ENCODE measurements at places on chromosomes 3 and 15.

- DNase-seq = no peak
Measured at GRCh38 chr3:140510303-140510861, 167.5 kb upstream of the TRIM42 start.

DNA sequence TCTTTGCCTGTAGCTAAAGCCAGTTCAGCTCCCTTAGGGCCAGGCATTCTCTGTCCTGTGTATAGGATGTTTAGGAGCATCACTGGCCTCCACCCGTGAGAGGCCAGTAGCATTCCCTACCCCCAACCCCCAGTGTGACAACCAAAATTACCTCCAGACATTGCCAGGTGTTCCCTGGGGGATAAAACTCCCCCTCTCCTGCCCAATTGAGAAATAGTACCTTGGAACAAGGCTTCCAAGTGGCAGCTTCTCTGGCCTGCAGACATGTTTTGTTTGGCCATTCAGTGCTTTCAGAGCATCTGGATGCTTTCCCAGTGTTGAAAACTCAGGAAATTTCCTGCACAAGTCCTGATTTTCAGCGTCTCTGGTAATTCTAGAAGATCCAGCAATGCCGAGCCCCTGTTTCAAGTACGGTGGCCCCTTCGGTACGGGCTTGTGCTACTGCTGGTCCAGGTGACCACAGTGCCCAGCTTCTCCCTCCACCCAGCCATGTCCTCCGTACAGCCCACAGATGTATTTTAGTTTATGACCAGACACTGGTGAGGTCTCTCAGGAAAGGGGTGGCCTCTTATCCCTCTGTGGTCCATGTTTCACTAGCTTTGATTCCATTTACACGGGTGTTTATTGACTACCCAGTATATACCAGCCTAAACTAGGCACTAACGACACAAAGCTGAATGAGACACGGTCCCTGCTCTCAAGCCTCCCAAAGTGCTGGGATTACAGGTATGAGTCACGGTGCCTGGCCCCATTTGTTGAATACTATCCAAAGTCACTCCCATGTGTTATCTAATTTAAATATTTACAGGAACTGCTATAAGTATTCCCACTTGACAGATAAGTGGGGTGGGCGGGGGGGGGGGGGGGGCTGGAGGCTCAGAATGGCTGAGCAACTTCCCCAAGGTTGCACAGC, 125.4 kb upstream of the RAD18 start:
- peak; percentile 82 for DNase-seq

DNA sequence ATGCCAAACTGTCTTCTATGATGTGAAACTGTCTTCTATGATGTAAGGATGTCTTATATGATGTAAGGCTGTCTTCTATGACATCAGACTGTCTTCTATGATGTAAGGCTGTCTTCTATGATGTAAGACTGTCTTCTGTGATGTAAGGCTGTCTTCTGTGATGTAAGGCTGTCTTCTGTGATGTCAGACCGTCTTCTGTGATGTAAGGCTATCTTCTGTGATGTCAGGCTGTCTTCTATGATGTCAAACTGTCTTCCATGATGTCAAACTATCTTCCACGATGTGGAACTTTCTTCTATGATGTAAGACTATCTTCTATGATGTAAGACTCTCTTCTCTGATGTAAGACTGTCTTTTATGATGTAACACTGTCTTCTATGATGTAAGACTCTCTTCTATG, 27.9 kb downstream of the MGLL start:
- DNase-seq = no peak

DNA sequence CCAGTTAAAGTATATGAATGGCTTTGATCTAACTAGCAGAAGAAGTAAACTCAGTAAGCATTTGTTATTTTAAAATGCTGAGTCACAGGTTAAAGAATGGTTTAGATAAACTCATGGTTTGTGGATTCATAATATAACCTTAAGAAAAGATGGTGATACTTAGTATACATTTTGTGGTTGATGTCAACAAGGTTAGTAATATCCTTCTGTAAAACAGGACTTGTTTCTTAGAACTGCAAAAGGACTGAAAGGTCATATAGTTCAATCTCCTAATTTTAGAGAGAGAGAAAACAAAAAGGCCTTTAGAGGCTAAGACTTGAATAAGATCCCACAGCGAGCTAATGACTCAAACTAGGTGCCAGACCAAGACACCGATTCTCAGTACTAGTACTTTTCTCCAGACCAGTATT, 50.0 kb downstream of the STRIT1 start:
- DNase-seq = peak; percentile 2

DNA sequence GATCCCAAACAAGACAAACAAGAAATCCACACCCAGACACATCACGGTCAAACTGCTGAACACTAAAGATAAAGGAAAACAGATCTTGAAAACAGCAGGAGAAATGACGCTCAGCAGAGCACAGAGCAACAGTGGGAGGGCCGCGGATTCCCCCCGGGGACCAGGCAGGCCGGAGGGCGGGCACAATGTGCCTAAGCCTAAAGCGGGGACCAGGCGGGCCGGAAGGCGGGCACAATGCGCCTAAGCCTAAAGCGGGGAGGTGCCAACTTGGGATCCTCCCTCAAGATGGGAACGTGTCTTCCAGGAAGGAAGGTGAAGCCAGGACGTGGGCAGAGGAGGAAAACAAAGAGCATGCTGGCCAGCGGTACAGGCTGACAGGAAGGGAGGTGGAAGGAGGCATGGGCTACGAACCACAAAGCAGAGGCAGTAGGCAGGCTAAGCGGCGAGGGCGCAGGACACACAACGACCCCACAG, 31.1 kb downstream of the CYFIP1 start:
- peak; percentile 61 for DNase-seq

DNA sequence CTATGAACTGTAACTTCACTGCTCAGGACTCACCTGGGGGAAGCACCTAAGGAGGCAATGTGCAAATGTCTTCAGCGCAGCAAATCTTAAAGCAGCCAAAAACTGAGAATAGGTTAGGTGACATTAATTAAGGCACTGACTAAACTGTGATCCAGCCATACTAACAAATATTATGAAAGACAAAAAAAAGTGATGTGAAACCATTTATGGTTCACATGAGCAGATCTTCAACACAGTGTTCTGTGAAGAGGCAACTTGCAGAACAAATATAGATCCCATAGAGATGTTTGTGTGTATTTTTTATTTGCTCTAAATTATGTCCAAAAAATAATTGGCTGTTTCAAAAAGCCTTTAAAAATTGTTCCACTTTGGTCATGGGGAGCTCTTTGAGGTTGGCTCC, 24.1 kb upstream of the MITF start:
- DNase-seq = no peak

GRCh38 chr3:5058471-5058951, 63.6 kb upstream of the ARL8B start:
- DNase-seq = peak; percentile 70

GRCh38 chr15:52709187-52709981, 30.2 kb upstream of the ATOSA start:
- DNase-seq = no peak

GRCh38 chr3:25097023-25097422, 331.0 kb upstream of the RARB start:
- DNase-seq = no peak

DNA sequence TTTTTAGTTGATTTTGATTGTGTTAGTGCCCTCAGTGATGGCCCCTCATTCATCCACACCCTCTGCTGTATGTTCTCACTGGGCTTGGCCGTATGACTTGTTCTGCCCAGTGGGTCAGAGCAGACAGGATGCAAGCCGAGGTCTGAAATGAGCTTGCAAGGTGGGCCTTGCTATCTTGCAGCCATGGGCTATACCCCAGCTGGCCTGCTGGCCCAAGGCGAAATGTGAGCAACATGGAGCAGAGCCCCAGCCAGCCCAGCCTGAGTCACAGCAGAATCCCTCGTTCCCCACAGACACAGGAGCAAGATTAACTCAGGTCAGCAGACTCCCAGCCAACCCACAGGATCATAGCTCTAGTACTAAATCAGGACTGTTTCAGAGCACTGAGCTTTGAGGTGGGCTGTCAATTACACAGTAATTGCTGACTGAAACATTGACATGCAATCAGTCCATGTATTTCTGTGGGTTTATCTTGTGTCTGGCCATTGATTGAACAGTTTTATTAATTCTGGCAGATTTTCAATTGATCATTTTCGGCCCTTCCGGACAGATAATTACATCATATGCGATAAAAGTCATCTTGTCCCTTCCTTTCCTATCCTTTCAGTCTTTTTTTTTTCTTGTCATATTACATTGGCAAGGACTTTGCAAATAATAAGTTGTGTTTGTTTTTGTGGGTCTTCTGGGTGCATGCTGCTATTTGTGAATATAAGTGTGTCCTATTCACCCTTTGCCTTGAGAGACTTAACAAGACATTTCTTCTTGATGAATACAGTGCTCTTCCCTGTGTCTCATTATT, 27.1 kb downstream of the KLF15 start:
- no peak for DNase-seq

- peak; percentile 61 for DNase-seq
Measured at GRCh38 chr15:84747416-84748273, 747 bp upstream of the ZNF592 start.

GRCh38 chr3:123692041-123692440, 107.2 kb upstream of the HACD2 start:
- DNase-seq = no peak

DNA sequence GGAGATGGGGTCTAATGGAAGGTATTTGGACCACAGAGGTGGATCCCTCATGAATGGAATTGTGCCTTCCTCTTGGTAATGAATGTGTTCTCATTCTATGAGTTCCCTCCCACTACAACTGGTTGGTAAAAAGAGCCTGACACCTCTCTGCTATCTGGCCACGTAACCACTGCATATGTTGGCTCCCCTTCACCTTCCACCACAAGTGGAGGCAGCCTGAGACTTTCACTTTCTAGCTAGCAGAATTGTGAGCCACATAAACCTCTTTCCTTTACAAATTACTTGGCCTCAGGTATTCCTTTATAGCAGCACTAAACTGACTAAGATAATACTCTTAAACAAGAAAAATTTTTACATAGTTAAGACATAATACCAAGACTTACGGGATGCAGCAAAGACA, 155.3 kb downstream of the NR1I2 start:
- no peak for DNase-seq

GRCh38 chr15:57941816-57942215, 123.7 kb downstream of the ALDH1A2 start:
- DNase-seq = no peak

DNA sequence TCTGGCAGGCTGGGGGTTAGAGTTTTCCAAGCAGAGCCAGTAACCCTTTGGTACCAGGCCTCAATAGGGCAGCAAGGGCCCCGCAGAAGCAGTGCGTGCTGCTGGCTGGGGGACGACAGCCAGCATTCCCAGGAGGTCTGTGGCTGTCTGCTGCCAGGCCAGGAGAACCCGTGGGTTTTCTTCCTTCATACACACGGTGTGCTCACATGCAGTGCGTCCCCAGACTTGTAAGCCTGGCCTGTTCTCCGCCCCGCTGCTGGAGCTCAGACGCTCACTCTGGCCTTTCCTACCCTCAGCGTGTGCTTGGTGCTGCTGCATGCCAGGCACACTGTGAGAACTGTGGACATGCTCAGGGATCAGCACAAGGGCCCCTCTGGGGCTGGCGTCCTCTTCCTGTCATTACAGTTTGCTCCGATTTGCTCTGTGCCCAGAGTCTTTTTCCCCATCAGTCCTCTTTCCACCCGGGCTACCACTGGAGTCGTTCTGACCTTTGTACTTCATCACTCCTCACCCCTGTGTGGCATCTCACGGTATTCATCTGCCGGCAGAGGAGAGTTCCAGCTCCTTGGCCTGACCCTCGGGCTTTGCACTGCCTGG, 149.5 kb downstream of the DNAJB8 start:
- no peak for DNase-seq

DNA sequence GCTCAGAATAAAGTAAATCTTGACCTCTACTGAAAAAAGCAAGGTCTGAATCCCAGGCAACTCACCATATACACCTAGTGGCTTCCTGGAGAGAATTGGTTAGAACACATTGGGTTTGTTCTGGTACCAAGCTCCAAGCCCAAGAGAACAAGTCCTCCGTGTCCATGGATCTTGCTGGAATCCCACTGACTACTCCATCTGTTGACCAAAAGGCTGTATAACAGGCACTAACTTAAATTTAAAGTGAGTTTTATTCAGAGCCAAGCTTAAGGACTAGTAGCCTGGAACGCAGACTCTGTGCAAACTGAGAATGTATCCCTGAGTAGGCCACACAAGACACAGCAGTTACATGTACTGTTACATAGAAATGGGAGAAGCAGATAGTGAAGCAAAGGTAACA, 342.1 kb upstream of the LRRC3B start:
- no peak for DNase-seq

GRCh38 chr3:124982855-124983254, 48.3 kb upstream of the MUC13 start:
- no peak for DNase-seq

GRCh38 chr3:172612871-172613678, 89.8 kb upstream of the TNFSF10 start:
- DNase-seq = no peak

- DNase-seq = no peak
Measured at GRCh38 chr3:135034891-135035440, 239.9 kb downstream of the EPHB1 start.

- no peak for DNase-seq
Measured at GRCh38 chr15:40871749-40872617, 2.1 kb downstream of the RHOV start.

- no peak for DNase-seq
Measured at GRCh38 chr15:69823223-69823907, 274.4 kb downstream of the TLE3 start.

GRCh38 chr3:187361835-187362234, 6.3 kb upstream of the RTP4 start:
- no peak for DNase-seq

DNA sequence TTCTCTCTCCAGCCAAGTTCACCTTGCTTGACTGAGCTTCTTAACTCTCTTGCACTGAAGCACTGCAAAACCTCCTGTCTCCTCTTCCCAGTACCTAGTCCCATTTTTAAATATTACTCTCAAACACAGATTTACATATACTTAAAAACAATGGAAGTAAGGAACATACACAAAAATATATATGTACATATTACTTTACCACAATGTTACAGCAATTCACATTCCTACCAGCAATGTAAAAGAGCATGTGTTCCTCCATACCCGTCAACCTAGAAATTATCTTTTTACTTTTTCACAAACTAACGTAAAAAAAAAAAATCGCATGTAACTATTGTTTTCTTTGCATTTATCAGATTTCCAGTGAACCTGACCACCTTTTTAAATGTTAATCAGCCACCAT, 60.4 kb downstream of the RYK start:
- no peak for DNase-seq

DNA sequence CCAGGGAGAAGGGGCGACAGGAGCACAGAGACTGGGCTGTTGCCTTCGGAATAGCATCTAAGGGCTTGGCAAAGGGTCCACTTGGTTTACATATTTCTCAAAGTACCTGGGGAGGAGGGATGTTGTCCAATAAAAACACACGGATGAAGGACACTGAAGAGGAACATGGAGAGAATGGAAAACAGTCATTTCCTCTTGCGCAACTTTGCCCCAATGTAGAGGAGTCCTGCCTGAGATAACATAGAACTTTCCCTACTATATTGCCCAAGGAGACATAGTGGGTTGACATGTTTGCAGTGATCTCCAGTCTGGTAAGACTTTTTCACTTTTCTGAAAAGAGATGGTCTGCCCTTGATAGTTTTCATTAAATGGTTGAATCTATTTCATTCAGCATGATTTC, 468.8 kb upstream of the SUCLG2 start:
- DNase-seq = no peak

GRCh38 chr15:47917881-47918280, 200.6 kb downstream of the SEMA6D start:
- no peak for DNase-seq

GRCh38 chr3:171135549-171135948, 109.0 kb upstream of the SLC2A2 start:
- no peak for DNase-seq

GRCh38 chr3:126982126-126982470, 817 bp upstream of the PLXNA1 start:
- DNase-seq = no peak

Measured in fibroblast of gingiva (primary cell).